ENCODE measurements at places on chromosomes 5 and 9.

GRCh38 chr5:66515209-66515608, 81.0 kb upstream of the MAST4 start:
- no peak for DNase-seq

- DNase-seq, result no peak
Measured at GRCh38 chr5:176574297-176574591, 25.1 kb downstream of the CDHR2 start.

- DNase-seq, result no peak
Measured at GRCh38 chr9:27864644-27865438, 291.6 kb upstream of the C9orf72 start.

DNA sequence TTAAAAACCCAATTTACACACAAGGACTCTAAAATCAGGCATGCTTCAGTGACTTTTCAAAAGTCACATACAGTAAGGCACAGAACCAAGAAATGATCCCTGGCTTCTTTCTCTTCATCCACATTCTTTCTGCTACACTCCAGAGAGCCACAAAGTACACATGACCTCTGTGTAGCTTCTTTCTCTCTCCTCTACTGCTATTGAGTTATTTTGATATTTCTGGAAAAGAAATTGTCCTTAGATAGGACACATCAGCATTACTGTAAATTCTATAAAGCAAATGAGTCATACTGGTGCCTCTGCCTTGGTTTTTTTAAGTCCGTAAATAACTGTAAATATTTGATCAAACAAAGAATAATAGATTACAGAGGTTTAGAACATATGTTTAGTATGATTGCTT, 96.3 kb downstream of the KIAA0825 start:
- DNase-seq, result no peak

GRCh38 chr5:159811712-159812111, 104.6 kb upstream of the ADRA1B start:
- no peak for DNase-seq

DNA sequence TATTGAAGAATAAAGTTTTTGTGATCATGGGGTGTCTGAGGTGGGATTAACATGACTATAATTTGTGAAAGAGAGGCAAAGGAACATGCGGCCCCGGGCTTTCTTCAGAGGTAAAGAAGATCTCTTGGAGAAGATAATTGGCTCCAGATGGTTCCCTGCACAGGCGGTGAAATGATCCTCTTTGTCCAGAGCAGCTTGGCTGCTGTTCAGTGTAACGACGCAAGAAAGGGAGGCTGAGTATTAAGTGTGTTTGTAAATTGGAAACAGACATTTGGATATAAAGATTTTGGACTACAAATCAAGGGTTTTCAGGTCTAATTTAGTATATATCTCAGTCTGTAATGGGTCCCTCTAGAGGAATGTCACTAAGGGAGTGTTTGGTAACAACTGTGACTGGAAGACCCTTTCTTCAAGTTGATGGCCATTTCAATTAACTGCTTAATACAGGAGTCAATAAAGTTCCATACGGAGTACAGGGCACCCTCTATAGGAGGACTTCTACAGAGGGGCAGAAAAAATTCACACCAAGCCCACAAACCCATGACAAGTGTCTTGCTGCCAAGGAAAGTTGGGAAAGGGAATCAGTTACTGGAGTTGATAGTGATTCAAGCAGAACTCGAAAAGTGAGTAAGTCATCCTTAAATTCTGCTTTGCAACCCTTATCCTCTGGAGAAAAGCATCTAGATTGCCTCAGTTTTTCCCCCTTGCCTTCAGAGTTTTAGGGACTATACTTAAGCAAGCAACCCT, 4.1 kb downstream of the EQTN start:
- no peak for DNase-seq

GRCh38 chr5:77885519-77885918, 109.4 kb upstream of the TBCA start:
- no peak for DNase-seq

DNA sequence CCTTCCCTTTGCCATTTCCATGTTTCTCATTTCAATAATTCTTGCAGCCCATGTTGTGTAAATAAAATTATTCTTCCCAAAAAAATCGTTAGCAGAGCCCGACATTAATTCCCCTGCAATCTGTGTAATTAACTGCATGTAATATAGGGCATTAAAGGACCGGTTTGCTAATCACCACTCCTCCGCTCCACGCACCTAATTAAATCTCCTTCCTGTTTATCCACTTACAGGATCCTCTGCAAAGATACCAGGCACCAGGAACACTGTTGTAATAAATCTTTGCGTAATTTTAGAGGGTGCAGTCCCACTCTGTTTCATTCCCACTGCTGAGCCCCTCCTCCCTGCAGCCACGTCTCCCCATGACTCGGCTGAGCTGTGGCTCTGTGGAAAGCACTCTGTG, 105.0 kb upstream of the PPP1R26 start:
- DNase-seq, result no peak

GRCh38 chr9:129573977-129574376, 46.9 kb downstream of the C9orf50 start:
- DNase-seq, result no peak

DNA sequence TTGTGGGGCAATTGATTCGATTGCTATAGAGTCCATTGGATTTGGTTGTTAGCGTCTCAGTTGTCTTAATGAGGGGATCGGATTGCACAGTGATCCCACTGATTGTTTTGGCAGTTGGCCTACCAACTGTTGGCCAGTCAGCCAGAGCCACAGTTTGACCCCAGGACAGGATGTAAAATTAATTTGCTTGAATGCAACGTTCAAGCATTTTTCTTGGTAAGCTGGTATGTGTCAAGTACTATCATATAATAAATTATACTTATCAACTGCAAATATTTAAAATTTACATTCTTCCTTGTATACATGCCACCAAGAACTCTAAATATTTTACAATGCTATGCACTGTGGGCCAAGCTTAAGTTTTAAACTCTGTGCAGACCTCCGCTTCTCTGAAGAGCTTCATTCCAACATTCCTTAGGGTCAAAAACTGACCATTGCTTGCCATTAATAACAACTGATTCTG, 80.4 kb upstream of the OSMR start:
- no peak for DNase-seq

GRCh38 chr5:32713770-32714381, 2.8 kb downstream of the NPR3 start:
- DNase-seq, result peak; percentile 92

DNA sequence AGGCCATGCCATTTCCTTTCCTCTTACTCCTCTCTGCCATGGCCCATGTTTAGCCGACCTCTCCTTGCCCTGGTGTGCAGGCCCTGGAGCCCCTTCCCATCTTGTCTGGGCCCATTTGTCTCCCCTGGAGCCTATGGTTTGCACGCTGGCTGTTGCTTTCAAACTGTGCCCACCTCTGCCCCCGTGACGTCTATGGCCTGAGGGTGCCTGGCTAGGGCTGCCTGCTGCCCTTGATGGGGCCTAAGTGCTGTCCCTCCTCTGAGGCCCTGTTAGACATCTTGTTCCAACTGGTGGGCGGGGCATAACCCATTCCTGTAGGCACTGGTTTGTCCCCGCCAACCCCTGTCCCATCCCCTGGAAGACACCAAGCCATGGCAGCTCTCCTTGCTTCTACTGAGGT, 22.7 kb upstream of the ENHO start:
- no peak for DNase-seq

DNA sequence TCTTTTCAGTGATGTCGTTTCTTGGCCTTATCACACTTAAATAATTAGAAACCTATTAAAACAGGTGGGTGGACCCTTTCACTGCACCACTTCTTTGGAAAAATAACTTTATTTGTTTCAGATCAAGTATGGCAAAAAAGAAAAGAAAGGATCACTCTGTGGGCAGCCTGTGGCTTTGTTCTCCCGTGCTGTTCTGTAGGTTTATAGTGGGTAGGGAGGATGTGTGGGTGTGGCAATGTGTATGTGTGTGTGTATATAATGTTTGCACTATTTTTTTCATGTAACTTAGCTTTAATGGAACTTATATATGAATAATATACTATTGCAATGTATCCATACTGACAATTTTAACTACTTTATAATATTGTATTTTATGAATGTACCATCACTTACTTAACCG, 85.9 kb downstream of the ACTBL2 start:
- DNase-seq, result no peak

DNA sequence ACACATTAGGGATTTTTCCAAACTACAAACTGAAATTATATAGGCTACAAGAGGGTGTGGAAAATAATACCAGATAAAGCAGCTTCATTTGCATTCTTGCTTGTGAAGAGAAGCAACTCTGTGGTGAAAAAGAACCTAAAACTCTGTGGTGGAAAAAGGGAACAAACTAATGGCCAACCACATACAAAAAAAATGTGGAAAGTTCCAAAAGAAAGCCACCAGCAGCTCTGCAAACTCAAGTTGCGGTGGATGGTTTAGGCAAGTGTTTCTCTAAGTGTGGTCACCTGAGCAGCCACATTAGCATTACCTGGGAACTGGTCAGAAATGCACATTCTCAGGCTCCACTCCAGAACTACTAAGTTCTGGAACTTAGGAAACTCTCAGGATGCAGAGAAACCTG, 586.4 kb downstream of the ACTL7B start:
- no peak for DNase-seq

GRCh38 chr9:21060919-21061561, 16.7 kb downstream of the IFNB1 start:
- no peak for DNase-seq

- no peak for DNase-seq
Measured at GRCh38 chr5:65961633-65962032, 35.3 kb downstream of the ERBIN start.

DNA sequence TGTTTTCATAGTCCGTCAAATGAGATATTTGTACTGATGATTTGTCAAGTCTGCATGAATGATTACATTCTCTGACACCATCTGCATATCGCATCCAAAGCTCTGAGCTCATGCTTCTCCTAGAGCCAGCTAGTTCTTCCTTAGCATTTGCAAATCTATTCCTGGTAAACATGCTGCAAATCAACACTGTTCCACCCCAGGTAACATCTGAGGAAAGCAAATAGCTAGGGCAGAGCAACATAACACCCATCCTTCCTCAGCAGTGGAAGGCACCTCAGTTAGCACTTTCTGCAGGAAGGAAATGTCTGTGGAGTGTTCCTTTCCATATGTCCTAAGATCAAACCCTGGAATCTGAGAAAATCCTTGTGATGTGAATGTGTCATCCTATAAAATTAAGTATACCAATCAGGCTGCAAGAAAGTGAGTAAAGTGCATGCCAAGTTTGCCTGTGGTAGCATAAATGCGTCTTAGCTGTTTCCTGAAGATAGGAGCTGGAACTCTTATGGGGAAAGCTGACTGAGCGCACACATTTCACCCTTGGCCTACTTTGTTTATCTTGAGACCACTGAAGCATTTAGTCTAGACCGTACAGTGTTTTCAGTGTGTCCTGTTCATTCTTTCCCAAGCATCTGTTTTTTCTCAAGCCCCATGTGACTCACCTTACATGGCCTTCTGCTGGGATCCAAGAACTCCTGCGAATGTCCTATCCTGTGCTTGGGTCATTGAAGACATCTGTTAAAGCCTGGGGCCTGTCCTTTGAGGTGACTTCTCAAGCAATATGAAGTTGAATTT, 50.9 kb upstream of the STARD4 start:
- no peak for DNase-seq

DNA sequence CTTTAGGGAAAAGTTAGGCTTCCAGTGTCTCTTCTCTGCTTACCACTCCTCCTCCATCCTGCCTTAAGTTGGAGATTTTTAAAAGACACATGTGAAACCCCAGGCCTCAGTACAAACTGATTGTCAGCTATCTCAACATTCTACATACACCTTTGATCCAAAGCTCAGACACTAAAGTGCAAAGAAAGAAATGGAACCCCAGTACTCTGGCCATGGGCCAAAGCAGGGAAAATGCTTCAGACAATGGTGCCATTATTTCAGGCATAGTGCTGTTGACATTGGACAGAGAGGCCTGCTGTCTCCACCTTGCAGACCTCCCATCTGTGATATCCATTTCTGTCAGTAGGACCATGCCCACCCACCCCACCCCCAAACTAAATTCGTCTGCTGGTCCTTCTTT, 49.1 kb downstream of the G3BP1 start:
- DNase-seq, result no peak

DNA sequence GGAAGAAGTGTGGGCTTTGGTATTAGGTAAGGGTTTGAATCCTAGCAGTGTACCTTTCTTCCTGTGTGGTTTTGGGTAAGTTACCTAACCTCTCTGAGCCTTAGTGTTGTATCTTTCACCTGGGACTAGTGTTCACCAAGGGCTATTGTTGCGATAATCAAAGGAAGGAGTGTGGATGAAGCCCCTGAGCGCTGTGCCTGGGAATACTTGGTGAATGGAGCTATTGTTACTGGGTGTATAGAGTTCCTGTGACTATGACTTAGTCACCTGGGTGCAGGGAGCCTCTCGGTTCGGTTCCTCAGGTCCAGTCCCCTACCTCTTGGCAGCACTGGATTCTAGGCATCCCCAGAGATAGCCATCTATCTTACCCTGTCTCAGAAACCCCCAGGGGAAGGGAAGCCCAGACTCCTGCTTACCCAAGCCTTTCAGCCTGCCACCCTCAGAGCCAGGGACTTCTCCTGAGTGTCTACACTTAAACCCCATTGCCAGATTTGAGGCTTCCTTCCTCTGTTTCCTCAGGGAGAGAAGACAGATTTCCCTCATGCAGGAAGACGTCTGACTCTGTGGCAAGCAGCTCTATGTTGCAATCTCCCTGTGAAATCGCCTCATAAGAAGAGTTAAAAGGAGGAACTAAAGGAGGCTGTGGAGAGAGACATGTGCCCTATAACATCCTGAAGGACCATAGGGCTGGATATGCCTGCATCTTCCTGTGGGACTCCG, 181.0 kb upstream of the PITX1 start:
- no peak for DNase-seq

DNA sequence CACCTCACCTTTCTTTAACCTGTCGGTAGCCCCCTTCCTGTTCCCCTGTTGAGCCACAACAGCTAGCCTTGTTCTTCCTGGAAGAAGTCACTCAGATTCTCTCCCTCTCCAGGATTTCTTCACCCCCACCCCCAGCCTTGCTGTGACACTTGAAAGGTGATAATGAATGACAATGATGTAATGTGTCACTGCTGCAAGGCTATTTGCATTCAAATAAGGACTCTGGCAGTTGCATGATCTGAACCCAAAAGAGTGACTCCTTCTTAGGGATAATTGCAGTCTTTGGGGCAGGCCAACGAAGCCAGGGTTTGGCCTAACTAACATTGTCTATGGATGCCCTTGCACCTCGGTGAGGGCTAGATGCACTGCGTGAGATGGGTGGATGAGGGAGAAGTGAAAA, 154.4 kb upstream of the CLINT1 start:
- DNase-seq, result no peak

GRCh38 chr9:79812507-79813257, 240.9 kb downstream of the TLE4 start:
- no peak for DNase-seq

- no peak for DNase-seq
Measured at GRCh38 chr5:129717751-129718310, 30.1 kb upstream of the MINAR2 start.

- DNase-seq, result no peak
Measured at GRCh38 chr9:36306471-36307306, 48.4 kb upstream of the GNE start.

- no peak for DNase-seq
Measured at GRCh38 chr5:154214371-154215106, 24.0 kb downstream of the GALNT10 start.
